ENCODE measurements at places on chromosomes 2 and 18. TPM values are rescaled to one million over a fixed set of nuclear protein-coding genes. Genes with fewer than 3 reads are reported as not detected.

DNA sequence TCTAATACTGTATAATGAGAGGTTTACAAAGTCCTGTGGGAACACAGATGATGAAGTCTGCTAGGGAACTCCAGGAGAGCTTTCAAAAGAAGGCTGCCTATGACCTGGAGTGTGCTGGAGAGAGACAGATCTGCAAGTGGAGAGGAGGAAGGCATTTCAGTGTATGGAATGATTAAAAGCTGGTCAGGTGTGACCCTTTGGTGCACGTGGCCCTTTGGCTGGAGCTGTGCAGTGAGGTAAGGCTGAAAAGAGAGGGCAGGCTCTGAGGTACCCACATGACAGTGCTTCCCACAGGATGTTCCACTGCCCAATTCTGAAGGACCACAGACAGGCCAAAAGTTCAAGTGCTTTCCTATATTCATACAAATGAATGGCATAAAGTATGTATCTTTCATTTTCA lies 157.1 kb downstream of the DYM start:
- DNase-seq: no peak

DNA sequence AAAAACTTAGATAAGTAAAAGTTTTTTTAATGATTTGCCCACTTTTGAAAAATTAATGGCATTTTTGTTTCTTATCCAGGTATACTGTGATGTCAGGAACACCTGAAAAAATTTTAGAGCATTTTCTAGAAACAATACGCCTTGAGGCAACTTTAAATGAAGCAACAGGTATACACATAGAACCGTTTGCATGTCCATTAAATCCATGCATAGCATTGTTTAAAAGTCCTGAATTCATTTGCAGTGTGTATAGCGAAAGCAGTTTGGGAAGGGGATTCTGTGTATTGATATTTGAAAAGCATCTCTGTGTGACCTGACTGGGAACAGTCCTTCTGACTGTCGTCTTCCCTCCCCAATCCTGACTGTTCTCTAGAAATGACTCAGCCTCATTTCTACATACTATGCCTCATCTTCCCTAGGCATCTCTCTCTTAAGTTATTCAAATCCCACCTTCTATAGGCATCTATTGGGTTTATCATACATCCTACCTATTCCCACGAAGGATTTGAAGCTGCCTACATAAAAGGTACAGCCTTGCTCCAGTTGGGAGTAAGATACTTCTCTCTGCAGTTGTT lies 79.2 kb upstream of the MAP3K20 start:
- no peak for DNase-seq

GRCh38 chr2:158907926-158908456 lies 60.4 kb upstream of the TANC1 start:
- no peak for DNase-seq

BABAM2 gene
- 37.0 TPM for polyA plus RNA-seq

GRCh38 chr18:51659781-51660180 lies 462.3 kb upstream of the MEX3C start:
- no peak for DNase-seq

PECR gene
- polyA plus RNA-seq: 9.3 TPM

PAX8 gene
- 0.19 TPM for polyA plus RNA-seq

- DNase-seq: no peak
These were observed 18.2 kb downstream of the DBI start for GRCh38 chr2:119384971-119385370.

GRCh38 chr2:231058761-231059550 lies 2.3 kb downstream of the PSMD1 start:
- no peak for DNase-seq

GRCh38 chr2:224915136-224915535 lies 127.1 kb downstream of the DOCK10 start:
- DNase-seq: no peak

DNA sequence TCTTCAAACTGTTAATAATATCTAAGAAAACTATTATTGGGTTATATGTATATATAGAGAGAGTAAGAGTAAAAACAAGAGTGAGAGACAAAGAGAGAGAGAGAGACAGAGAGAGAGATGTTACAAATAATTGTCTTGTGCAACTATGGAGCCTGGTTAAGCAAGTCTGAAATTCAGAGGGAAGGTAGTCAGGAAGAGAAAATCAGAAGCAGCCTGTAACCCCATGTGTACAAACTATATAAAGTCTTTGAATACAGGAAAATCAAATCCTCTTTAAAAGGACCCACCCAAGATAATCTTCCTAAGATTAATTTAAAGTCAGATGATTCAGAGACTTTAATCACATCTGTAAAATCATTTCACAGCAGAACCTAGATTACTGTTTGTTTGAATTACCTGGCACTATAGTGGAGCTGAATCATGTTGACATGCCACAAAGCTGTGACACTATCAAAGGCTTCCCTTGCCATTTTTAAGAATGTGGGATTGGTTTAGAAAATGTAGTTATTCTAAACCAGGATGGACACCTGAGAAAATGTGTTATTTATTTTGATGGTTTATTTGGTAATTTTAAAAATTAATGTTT lies 301.7 kb upstream of the FSIP2 start:
- no peak for DNase-seq

SEMA4F gene
- 5.0 TPM for polyA plus RNA-seq

- no peak for DNase-seq
These were observed 286.5 kb downstream of the LPIN1 start for GRCh38 chr2:12032975-12033374.

DNA sequence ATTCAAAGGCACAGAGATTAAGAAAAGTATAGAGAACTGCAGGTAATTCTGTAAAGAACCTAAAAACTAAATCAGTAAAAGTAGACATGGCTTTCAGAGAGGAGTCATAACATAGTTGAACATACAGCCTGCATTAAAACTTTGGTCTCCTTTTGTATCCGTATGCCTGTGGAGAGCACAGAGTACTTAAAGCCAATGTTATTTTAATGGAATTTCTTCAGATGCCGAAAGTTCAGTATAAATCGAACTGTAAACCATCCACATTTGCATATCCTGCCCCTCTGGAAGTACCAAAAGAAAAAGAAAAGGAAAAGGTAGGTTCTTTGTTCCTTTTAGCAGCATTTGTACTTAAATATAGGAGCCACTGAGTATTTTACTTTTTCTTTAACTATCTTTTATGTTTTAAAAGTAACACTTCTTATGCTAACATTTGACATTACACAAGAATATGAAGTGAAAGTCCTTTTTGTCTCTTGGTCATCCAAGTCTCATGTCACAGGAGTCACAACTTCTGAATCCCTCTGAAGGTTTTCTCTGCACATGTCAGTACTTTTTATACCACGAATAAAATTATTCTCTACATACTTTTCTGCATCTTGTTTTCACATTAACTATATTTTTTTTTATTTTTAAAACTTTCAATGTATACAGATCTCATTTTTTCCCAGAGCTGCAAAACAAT lies 34.9 kb upstream of the ARMC9 start:
- DNase-seq: no peak

DNA sequence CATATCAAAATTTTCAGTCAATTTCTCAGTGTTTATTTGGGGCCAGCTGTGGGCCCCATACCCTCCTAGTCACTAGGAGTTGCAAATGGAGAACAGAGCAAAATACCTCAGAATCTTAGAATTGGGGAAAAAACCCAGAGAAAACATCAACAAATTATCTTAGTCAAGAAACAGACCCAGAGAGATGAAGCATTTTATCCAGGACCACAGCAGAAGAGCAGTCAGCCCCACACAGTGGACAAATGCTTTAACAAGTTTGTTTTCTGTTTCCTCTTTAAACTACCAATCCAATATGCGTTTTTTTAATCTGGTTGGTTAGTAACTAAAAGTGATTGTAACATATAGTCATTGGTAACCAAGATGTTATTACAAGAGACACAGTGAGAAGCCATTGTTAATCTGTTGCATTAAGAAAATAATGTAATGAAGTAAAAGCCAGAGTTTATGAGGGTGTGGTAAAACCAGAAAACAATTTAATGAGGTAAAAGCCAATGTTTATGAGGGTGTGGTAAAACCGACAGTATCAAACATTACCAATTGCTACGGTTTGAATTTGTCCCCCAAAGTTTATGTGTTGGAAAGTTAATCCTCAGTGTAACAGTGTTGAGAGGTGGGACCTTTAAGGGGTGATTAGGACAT lies 60.7 kb upstream of the COX7A2L start:
- no peak for DNase-seq

- DNase-seq: no peak
These were observed 125.7 kb upstream of the DPP10 start for GRCh38 chr2:114316532-114317300.

WNT6 gene
- 3.0 TPM for polyA plus RNA-seq

DNA sequence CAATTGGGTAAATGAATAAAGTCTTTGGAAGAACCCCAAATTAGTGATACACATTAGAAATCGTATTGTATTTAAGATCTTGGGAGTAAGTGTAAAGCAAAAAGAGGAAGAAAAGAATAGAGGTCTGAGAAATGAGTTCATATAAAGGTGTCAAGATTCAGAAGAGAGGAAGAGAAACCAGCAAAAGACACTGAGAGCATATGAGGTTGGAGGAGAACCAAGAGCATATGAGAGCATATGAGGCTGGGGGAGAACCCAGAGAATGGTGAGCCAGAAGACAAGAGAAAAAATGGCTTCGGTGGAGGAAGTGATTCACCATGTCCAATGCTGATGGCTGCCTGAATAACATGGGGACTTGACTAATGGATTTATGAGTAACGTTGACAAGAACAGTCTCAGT lies 620.1 kb upstream of the GCFC2 start:
- DNase-seq: no peak

- no peak for DNase-seq
These were observed 64.0 kb upstream of the SLC14A2 start for GRCh38 chr18:45551142-45551815.
